Activated CD4-positive, alpha-beta T cell treated with anti-CD3 and anti-CD28 coated beads for 36 hours (primary cell): ENCODE measurements at places on chromosomes 13 and 19.
A peak's percentile ranks its signal among the peaks of the same experiment; 100 is the strongest.

DNA sequence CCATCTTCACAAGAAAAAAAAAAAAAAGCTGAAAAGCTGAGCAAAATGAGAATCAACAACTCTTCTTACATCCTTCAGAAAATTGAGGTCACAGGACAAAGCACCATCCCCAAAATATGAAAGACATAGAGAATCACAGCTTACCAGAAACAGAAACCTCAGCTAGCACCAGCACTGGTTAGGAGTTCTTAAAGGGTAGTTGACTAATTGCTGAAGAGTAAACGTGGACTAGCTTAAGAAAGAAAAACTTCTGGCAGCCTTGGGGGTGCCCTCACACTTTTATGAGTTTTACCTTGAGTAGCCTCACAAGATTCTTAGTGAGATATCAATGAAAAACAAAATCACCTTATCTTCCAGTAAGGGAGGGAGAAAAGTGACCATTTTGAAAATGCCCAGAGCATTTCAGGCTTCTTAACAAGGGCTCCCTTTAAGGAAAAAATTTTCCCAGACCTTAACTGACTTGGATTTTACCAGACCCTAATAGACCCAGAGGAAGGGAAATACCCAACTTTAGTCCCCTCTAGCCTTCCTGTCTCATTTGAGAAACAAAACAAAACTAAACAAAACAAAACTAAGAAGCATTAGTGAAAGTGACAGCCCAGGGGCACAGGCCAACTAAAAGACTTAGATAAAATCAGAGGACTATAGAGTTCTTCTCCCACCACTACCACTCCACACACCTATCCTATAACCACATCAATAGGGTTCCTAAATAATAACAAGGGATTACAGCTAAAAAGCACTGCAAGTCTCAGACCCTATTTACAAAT, 888.6 kb downstream of the DIAPH3 start:
- DNase-seq, result no peak

- DNase-seq, result no peak
Measured at GRCh38 chr13:23778002-23778652, 111.1 kb downstream of the MIPEP start.

- DNase-seq, result no peak
Measured at GRCh38 chr13:51758691-51759090, 45.3 kb downstream of the DHRS12 start.

GRCh38 chr13:74253161-74253560, 119.0 kb upstream of the KLF12 start:
- DNase-seq, result no peak

DNA sequence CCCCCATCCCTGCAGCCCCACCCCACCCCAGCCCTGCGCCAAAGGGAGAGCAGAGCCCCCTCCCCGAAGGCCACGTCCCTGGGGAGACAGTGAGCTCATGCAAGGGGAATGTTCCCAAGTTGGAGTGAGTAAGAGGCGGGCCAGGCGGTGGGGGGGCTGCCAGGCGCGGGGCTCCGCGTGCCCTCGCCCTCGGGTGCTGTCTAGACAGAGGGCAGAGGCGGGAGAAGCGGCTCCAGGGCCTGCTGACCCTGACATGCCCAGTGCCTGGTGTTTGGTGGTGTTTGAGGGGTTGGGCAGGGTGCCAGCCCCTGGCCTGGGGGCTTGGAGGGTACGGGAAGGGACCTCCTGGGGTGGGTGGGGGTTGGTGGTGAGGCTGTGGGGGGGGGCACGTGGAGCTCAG, 1.0 kb downstream of the FSTL3 start:
- DNase-seq, result no peak

DNA sequence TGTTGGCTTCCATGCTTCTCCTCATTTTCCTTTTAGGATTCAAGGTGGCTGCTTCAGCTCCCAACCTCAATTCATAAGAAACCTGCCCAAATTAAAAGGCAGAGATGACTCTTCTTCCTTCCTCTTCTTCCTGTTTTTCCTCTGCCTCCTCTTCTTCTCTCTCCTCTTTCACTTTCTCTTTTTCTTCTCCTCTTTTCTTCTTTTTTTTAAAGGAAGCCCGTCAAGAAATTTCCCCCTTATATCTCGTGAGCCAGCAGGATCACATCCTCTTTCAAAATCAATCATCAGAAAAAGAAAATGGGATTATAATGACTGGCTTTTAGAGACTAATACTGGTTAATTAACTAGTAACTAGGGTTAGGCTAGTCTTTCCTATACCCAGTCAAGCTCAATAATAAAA, 220.3 kb downstream of the NBEA start:
- DNase-seq, result no peak

- no peak for DNase-seq
Measured at GRCh38 chr19:16888629-16889365, at the start of gene F2RL3. F2RL3 (plus strand) TSS chr19:16888999; CDS start chr19:16889190, 191 bp downstream.

- DNase-seq, result no peak
Measured at GRCh38 chr19:13935765-13936510, 2.3 kb downstream of the PODNL1 start.

- peak; percentile 68 for DNase-seq
Measured at GRCh38 chr19:45607071-45608029, 5.3 kb upstream of the GPR4 start.

GRCh38 chr13:65472336-65472735, 1757.8 kb downstream of the PCDH9 start:
- DNase-seq, result no peak

DNA sequence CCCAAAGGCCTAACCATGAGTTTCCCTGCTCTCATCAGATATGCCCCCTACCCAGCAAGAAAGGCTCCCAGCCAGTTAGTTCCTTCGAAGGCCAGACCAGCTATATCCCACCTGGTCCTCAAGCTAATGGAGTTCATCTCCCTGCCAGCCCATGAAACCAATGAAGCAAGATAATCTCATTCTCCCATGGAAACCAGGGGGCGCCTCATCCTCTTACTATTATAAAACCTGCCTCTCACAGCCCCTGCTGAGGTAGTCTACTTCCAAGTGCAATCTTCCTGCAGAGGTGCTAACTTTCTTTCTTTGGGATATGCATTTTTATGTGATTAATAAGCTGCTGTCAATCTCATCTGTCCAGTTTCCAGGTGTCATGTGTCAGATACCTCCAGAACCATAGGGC, 34.0 kb upstream of the ZNF573 start:
- no peak for DNase-seq

DNA sequence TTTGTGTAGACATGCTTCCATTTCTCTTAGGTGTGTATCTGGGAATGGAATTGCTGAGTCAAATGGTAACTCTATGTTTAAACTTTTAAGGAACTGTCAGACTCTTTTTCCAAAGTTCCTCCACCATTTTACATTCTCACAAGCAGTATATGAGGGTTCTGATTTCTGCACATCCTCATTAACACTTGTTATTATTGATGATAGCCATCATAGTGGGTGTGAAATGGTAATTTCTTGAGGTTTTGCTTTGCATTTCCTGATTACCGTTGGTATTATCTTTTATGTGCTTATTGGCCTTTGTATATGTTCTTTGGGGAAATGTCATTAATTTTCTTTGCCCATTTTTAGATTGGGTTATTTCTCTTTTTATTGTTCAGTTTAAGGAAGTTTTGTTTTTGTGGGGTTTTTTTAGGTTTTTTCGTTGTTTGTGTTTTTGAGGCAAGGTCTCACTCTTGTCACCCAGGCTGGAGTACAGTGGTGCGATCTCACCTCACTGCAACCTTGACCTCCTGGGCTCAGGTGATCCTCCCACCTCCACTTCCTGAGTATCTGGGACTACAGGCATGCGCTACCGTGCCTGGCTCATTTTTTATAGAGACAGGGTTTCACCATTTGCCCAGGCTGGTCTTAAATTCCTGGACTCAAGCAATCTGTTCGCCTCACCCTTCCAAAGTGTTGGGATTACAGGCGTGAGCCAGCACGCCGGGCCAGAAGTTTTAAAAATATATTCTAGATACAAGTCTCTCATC, 34.3 kb downstream of the NAA16 start:
- DNase-seq, result no peak

- DNase-seq, result no peak
Measured at GRCh38 chr13:41613471-41613870, 156.1 kb downstream of the RGCC start.

DNA sequence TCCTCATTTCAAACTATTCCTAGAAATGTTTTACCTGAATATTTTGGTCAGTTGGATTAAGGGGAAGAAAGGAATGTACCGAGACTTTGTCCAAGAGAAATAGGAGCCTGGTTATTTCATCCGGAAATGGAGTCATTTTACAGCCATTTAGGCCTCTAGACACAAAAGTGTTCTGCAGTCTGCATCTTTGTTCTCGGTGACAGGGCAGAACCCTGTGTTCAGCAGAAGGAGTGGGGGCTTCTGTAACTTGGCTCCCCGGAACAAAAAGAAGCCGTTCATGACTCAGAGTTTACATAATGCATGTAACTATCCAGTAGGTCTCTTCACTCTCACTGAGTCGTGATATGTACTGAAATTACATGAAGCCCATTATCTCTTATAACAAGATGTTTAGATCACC, 21.6 kb upstream of the FNDC3A start:
- no peak for DNase-seq

GRCh38 chr19:1914826-1915341, 9.7 kb downstream of the ADAT3 start:
- DNase-seq, result no peak

DNA sequence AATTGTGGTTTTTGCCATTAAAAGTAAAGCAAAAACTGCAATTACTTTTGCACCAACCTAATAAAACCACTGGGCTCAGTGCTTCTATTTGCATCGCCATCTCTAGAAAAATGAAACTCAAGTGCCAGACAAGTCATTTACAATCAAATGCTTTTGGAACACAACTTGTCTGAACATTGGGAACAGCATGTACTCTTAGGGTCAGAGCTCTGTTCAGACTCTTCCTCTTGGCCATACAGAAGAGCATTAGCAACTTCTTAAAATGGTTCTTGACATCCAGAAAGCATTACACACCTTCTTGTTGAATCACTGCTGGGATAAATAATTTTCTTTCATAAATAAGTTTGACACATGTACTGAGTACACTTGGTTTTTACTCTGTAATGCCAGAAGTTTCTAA, 272.5 kb downstream of the DCLK1 start:
- DNase-seq, result no peak

DNA sequence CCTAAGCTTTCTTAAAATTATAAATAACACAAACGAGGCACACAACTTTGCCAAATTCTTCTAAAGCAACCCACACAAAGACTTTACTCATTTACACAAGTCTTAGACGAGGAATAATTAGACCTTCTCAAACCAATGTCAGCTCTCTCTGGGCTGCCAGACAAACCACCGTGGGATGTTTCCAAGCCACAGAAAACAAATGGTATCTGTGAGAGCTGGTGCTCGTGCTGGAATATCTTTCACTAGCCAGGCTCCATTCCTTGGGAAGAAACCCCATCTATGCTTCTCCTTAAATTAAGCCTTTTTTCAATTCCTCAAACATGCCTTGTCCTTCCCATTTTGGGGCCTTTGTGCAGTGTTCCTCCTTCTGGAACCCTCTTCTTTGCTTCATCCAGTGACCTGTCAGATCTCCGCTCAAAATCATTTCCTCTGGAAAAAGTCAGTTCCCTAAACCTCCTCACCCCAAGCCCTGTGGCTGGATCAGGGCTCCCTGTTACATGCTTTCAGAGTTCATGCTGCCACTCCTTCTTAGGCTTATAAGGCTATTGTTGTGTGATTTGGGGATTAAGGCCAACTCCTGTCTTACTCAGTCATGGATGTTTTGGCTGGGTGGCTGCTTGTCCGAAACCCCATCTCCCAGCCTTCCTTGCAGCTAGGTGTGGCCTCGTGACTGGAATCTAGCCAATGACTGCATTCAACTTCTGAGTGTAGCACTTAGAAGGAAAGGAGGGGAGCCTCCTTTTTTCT, 64.2 kb upstream of the GTF2F2 start:
- DNase-seq, result peak; percentile 40

- DNase-seq, result peak; percentile 59
Measured at GRCh38 chr19:52778811-52779210, 7.8 kb downstream of the ZNF600 start.

GRCh38 chr13:80590551-80590950, 249.6 kb upstream of the SPRY2 start:
- no peak for DNase-seq

- no peak for DNase-seq
Measured at GRCh38 chr13:66076417-66076816, 1153.7 kb downstream of the PCDH9 start.

DNA sequence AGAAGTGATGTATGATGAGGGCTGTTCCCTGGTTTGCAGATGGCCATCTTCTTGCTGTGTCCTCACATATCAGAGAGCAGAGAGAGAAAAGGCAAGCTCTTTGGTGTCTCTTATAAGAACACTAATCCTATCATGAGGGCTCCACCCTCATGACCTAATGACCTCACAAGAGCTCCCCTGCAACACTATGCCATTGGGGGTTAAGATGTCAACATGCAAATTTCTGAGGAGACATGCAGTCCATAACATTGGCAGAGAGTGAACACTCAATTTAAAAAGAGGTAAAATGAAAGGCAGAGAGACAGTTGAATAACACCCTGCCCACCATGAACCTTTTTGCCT, 10.9 kb downstream of the FAM187B start:
- no peak for DNase-seq

GRCh38 chr19:16814526-16815100, 14.6 kb upstream of the SIN3B start:
- DNase-seq, result no peak

DNA sequence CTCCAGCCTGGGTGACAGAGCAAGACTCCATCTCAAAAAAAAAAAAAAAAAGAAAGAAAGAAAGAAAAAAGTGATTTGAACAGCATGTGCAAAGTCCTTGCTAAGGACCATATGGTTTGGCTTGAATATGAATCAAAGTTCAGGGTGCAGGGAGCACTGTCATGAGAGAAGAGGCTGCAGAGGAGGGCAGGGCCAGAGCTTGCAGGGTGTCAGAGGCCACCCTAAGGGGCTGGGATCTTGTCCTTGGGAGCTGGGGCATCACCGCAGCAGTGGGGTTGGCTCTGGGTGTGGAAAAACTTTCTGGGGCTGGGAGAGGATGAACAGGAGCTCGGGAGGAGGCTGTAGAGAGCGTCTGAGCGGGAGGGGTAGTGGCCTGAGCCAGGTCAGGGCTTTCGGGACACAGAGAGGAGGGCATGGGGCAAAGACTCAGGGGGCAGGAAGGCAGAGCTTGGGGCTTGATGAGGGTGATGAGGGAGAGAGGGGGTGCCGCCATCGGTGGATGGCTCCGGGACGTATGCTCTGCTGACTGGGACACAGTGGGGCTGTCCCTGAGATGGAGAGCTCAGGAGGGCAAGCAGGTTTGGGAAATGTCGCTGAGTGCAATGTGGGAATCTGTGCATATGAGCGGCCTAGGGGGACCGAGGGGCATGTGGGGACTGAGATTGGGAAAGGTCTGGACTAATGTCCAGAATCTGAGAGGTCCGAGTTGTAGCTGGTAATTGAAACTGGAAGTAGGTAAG, 3.0 kb downstream of the TRPM4 start:
- DNase-seq, result no peak
